ENCODE measurements at places on chromosomes 7 and 10.
A peak's percentile ranks its signal among the peaks of the same experiment; 100 is the strongest.

- no peak for DNase-seq
These were observed 171.5 kb upstream of the ADCY1 start for GRCh38 chr7:45402480-45403218.

DNA sequence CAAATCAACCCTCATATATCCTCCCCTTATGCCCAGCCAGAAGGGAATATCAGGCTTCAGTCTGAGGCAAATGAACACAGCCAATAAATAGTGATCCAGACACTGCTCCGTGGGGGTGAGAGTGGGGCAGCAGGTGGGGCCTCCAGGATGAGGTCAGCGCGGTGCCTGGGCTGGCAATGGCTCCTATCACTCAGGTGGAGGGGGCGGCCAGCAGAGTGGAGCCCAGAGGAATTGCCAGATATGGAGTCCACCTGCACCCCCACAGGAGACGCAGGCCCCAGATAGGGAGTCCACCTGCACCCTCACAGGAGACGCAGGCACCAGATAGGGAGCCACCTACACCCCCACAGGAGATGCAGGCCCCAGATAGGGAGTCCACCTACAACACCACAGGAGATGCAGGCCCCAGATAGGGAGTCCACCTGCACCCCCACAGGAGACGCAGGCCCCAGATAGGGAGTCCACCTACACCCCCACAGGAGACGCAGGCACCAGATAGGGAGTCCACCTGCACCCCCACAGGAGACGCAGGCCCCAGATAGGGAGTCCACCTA, 78.0 kb upstream of the PPP2R2D start:
- DNase-seq: no peak

- no peak for DNase-seq
These were observed 400.1 kb downstream of the SORCS1 start for GRCh38 chr10:106764360-106764759.

- DNase-seq: no peak
These were observed 248.0 kb upstream of the NPY start for GRCh38 chr7:24036033-24036412.

DNA sequence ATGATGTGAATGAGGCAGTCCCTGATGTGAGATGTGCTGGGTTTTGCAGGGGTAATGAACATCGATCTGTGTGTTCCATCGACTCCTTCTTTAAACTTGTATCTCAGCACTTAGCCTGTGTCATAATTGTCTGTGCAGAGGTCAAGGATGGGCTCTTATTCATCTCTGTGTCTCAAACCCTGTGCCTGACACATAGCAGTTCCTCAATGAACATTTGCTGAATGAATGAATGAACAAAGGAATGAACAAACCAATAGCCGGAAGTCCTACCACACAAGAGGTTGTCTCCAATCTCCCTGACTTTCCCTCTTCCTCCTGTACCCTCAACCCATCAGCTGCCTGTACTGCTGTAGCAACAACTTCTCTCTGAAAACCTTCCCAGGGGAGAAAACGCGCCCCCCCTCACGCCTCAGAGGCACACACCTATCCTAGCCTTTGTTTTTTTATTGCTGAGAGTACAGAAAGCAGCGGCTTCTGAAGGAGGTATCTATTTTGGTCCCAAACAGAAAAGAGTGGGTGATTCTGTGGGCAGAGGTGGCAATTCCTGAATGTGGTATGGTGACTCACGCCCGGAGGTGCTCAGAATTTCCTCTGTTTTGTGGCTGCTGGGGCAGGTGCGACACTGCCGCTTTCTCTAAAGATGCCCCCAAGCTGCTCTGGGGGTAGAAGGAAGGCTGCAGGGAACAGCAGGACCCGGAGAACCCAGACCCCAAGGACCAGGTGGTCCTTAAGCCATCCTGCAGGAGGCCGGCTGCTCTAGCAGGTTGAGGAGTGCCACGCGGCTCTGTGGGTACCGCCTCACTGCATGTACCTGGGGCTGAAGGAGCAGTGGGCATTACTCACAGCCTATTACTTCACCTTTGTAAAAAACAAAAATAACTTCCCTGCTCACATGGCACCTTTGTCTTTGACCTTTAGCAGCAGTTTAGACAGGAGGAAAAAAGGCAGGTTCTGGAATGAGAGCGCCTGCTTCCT, 9.6 kb downstream of the IL2RA start:
- peak; percentile 82 for DNase-seq

GRCh38 chr7:100156331-100157068, 2.0 kb downstream of the TRAPPC14 start:
- DNase-seq: peak; percentile 58

- no peak for DNase-seq
These were observed 48.9 kb upstream of the DUSP5 start for GRCh38 chr10:110448682-110449418.

- no peak for DNase-seq
These were observed 25.8 kb downstream of the BRAF start for GRCh38 chr7:140898786-140899536.

- DNase-seq: no peak
These were observed 159.7 kb upstream of the YAE1 start for GRCh38 chr7:39406467-39406866.

GRCh38 chr7:115060095-115060870, 138.4 kb downstream of the MDFIC start:
- peak; percentile 11 for DNase-seq

GRCh38 chr10:88103576-88103975, 240.2 kb downstream of the PTEN start:
- no peak for DNase-seq

DNA sequence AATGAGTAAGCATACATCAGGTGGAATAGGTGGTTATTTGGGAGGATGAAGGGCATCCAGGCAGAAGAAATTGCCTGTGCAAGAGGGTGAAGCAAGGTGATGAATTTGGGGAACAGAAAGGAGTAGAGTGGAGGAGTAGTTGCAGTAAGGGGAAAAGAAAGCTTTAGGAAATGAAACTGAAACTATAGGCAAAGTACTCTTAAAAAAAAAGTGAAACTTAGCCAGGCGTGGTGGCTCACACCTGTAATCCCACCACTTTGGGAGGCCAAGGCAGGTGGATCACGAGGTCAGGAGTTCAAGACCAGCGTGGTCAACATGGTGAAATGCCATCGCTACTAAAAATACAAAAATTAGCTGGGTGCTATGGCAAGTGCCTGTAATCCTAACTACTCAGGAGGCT, 17.6 kb downstream of the NUP205 start:
- DNase-seq: no peak

GRCh38 chr10:95475003-95475383, 86.2 kb downstream of the SORBS1 start:
- no peak for DNase-seq

- DNase-seq: peak; percentile 50
These were observed 52.6 kb upstream of the CAPZA2 start for GRCh38 chr7:116809636-116810266.

DNA sequence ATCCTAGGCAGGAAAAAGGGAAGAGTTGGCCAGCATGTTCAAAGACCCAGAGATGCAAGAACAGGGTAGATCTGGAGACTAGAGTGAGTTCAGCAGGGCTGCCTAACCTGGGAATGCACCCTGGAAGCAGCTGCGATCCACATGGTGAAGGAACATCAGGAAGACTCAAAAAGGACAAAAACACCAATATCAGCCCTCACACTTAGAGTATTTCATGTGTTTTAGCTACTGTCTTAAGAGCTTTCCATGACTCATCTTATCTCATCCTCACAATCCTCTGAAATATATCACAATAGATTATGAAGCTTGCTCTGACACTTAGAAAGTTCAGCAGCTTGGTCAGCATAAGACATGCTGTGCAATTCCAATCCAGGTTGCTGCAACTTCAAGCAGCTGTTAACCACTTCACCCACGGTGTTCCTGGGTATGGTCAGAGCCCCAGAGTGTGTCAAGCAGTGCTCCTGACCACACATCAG, 380.9 kb downstream of the PARD3 start:
- DNase-seq: no peak

DNA sequence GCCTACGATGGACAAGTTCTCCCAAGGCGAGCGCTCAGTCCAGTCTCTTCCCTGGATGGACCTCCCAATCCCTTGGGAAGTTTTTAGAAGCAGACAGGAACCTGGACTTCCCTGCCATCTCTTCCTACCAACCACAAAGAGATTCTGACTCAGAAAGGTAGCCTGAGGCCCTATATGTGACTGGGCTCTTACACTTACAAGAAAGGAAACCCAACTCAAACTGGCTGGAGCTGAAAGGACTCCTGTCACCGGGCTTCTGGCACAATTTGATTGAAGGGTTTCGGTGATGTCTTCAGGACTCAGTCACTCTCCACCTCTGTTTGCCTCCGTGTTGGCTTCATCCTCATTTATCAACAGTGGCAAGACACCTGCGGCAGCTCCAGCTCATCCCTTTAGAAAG, 3.7 kb upstream of the COL13A1 start:
- DNase-seq: no peak

- DNase-seq: no peak
These were observed 100.1 kb downstream of the CYTH3 start for GRCh38 chr7:6172224-6172909.

GRCh38 chr7:134359787-134360432, 43.2 kb upstream of the SLC35B4 start:
- DNase-seq: no peak

DNA sequence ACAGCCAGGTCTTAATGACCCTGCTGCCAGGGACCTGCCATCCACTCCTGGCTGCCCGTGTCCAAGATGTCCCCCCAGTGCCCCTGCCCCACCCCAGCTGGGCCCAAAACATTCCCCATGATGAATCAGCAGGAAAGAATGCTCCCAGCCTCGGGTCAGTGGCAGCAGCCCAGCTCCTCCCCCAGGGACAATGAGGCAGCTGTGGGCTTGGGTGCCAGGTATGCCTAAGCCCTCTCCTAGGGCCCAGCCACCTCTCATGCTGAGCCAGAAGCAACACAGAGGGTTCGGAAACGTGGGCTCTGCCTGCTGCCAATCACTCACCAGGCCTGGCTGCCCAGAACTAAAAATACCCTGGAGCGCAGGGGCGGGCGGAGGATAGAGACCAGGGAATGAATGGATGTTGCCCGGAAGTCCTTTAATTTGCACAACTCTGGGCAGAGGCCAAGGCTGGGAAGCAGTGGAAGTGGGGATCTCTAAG, 1.5 kb upstream of the LOXL4 start:
- no peak for DNase-seq

DNA sequence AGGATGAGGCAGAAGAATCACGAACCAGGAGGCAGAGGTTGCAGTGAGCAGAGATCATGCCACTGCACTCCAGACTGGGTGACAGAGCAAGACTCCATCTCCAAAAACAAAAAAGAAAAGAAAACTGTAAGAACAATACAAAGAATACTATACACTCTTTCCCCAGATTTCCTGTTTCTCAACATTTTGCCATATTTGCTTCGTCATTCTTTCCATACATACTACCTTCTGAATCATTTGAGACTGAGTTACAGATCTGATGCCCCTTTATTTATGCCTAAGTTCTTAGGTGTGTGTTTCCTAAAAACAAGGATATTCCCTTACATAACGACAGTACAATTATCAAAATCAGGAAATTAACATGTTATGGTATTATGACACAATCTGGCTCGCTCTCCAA, 168.4 kb upstream of the CELF2 start:
- DNase-seq: no peak

DNA sequence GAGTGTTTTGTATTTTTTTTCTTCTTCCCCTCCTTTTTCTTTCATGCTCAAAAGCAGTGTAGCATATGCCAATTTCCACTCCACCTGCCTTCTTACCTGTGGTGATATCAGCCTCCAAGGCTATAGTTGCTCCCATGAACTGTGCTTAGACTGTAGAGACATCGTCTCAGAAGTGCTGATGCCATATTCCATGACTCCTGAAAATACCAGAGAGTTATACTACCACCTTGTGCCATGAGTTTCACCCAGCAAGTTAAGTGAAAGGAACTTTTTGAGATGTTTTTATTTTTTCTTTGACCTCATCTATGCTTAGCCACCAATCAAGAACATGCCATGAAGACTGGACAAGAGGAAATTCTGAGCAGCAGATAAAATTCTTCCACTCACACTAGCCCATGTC, 142.8 kb upstream of the SEMA3E start:
- no peak for DNase-seq

DNA sequence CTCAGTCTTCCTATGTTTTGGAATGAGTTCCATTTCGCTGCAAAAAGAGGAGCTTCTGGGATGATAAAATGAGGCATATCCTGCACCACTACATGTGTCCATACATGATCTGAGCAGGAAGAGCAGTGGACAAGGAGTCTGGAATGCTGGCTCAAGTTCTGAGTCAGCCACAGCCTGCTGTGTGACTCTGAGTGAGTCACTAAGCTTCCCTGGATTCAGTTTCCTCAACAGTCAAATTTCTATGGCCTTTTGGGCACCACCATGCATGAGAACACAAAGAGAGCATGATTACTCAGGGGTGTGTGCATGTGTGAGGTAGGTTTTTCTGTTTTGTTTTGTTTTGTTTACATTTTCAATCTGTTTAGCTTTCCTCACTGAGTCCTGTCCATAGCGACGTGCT, 254.6 kb downstream of the ANKRD30A start:
- DNase-seq: no peak

DNA sequence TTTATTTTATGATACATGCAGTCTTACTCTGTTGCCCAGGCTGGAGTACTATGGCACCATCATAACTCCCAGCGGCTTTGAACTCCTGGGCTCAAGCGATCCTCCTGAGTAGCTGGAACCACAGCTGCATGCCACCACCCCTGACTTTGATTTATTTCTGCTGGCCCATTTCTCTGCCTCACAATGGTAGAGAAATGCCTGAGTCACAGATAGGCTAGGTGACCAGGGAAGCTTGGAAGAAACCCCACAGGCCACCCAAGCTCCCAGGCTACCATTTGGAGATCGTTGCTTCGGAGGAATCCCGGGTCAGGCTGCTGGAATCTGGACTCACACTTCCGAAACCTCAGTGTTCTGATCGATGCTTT, 17.4 kb upstream of the BAIAP2L1 start:
- DNase-seq: no peak

DNA sequence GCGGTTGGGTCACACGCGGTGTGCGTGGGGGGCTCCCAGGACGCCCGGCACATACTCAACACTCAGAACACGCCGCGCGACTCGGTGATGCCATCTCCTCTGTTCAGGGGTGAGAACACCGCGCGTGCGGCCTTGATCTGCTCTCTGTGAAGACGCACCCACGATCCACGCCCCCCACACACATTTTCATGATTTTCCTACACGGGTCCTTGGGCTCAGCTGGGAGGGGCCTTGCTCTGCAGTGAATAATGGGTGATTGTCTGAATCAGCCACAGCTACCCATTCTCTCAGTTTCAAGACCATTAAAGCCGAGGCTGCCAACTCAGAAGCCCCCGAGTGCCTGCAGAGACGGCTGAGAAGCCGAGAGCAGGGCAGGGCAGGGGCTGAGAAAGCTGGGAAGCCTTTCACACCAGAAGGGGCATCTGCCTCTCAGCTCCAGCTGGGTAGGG, 54.3 kb upstream of the PDGFA start:
- no peak for DNase-seq

GRCh38 chr7:12423355-12423996, 19.8 kb upstream of the VWDE start:
- DNase-seq: no peak

DNA sequence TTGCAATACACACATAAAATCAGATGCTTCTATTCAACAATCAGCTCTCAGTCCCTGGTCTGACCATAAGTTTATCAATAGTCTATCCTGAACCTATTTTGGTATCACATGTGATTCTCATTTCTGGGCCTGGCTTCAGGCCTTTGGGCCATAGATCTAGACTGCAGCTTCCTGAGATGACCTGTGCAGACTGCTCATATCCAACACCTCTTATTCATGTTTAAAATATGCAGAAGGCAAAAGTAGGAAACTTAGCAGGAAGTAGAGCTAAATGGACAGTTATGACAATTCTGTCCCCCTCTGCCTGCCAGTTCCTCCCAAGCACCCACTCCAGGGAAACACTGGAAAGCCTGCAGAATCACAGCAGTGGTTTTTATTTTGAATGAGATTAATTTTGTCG, 53.3 kb downstream of the C7orf25 start:
- DNase-seq: no peak

GRCh38 chr7:22291977-22292376, 65.0 kb downstream of the RAPGEF5 start:
- no peak for DNase-seq

Measured in CD4-positive, alpha-beta T cell treated with Interleukin-21 for 1 hour (primary cell).